CD4-positive, alpha-beta T cell treated with Interferon alpha-2 for 1 hour (primary cell): ENCODE measurements at places on chromosomes 2 and 18.
A peak's percentile ranks its signal among the peaks of the same experiment; 100 is the strongest.

- DNase-seq = no peak
These were observed 150.2 kb upstream of the DOK6 start for GRCh38 chr18:69250305-69251151.

DNA sequence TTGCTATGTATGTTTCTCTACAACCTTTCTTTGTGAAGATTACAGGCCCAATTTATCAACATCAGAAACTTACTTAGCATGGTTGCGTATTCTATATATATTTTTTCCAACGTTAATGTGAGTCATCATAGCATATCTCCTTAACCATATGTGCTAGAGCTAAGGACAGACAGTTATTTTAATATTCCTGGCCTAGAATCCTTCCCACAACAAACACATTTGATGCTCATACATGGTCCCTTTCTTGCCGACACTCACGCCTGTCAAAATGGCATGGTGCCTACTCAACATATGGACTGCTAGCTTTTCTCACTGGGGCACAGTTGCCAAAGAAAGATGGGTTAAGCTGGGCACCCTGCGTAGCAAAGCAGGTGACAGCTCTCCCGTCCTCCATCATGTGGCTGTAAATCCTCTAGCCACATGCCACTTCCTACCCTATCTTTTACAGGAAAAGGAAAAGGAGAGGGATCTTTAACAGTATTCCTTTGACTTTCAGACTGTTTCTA is 75.2 kb upstream of the GALNT5 start:
- no peak for DNase-seq

GRCh38 chr2:32482471-32482870 is 125.6 kb downstream of the BIRC6 start:
- no peak for DNase-seq

DNA sequence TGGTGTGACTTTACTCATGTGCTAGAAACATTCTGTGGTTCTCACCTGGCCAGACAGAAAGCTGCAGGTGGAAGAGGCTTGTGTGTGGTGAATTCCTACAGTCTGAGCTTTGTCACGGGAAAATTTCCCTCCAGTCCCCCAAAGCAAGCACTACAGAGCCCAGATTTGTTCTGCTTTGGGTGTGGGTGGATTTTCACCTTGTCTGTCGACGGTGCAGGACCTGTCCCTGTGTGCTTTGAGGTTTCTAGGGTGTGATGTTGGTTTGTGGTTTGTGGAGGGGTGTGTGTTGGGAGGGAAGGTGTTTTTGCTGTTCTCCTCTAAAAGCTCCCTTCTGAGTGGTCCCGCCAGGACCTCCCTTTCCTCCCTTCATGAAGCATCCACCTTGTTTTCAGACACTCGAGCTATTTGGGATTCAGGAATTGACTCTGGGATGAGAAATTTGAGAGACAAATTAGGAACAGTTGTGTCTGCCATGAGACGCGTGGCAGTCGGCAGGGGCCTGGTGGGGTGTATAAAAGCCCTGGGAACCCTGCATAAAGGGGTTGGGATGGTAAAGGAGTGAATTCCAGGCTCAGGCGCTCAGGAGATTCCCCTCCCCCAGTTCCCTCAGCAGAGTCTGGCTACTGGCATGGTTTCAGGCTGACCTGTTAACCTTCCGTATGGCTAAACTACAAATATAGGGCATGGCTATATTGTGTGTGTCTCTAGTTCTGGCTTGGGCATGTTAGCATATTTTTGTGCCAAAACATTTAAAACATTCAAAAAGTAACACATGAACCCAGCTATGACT is 65.5 kb downstream of the DGKD start:
- DNase-seq = peak; percentile 70

DNA sequence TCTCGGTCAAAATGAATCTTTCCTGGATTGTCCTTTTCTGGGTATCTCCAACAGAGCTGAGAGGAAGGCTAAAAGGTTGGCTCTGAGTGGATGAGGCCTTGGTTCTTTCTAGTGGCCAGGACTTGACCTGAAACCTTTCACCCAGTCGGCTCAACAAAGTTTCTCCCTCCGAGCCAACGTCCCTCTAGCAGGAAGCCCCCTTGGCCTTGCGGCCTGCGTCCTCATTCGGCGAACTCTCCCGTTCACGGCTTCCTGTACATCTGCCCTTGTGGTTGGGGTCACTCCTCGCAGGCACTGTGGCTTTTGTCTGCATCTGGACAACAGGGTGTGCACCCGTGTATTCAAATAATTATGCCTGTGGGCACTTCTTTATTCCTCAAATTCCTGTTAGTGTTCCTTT is 9.4 kb upstream of the SIX3 start:
- no peak for DNase-seq

DNA sequence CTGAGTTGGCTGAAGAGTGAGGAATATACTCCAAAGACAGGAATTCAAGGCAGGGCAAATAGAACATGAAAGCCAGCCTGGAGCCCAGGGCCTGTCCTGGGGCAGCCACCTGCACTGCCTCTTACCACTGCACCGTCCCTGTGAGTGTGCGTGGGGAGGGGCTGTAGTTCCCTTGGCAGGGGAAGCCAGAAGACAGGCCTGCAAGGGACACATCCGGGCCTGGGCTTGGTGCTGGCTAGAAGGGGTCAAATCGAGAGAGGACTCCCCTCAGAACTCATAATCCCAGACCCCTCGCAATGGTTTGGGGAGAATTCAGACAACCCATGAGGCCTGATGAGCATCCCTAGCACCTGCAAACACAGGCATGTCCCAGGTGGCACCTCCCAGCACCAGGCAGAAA is 87.0 kb downstream of the HDAC4 start:
- DNase-seq = no peak

- DNase-seq = no peak
These were observed 88.5 kb upstream of the COL5A2 start for GRCh38 chr2:189267925-189268579.

- DNase-seq = no peak
These were observed 510.3 kb downstream of the ZNF804A start for GRCh38 chr2:185108588-185108987.

GRCh38 chr2:178949151-178949550 is 100.8 kb downstream of the CCDC141 start:
- no peak for DNase-seq

DNA sequence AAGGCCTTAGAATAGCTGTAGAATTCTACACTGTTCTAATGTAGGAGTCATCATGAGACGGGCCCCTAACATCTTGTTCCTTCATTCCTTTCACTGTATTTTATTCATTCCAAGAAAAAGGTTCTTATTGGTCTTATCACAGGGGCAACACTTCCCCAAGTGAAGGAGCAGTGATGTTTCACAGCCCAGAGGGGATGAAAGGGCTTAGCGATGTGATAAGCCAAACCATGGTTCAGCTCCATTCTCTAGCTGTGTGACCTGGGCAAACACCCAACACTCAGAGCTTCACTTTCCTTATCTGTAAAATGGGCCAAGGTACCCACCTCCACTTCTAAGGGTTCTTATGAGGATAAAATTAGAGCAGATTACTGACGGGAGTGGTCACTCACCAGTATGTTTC is 25.4 kb upstream of the HS6ST1 start:
- no peak for DNase-seq

DNA sequence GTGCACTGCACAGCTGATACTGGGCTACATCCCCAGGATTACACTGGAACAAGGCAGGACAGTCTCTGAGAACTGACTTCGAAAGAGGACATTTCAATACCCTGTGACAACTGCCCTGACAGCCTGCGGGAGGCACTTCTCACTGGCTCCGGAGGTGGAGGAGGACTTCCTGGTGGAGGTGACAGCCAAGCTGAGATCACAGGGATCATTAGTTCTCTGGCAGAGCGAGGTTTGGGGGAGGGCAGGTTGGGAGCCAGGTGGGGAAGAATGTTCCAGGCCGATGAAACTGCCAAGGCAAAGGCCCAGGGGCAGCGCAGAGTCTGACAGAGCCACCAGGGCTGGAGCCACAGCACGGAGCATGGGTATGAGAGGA is 28.0 kb upstream of the NPAS2 start:
- no peak for DNase-seq

GRCh38 chr2:238694136-238694755 is 153.6 kb upstream of the TWIST2 start:
- DNase-seq = no peak

- DNase-seq = no peak
These were observed 226.8 kb downstream of the RND3 start for GRCh38 chr2:150260636-150261035.

- DNase-seq = peak; percentile 76
These were observed 126.6 kb upstream of the PPP1CB start for GRCh38 chr2:28624793-28625701.
